ENCODE measurements at places on chromosomes 7 and 10.

DNA sequence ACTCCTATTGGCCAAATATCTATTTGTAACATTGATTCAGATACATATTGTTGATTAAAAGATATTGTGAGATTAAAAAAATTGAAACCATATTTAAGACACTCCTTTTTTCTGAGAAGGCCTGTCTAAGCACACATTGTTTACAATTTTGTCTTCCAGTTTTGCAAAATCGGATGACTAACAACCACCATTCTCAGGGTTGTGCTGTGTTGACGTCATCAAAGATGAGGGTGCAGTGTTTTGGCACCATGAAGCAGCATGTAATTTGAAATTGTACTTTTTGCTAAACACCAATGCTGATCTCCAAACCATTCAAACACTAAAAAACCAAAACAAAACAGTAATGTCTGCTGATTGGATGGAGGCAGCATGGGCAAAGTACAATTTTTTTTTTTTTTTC lies 7.4 kb downstream of the CREB5 start:
- DNase-seq: no peak

DNA sequence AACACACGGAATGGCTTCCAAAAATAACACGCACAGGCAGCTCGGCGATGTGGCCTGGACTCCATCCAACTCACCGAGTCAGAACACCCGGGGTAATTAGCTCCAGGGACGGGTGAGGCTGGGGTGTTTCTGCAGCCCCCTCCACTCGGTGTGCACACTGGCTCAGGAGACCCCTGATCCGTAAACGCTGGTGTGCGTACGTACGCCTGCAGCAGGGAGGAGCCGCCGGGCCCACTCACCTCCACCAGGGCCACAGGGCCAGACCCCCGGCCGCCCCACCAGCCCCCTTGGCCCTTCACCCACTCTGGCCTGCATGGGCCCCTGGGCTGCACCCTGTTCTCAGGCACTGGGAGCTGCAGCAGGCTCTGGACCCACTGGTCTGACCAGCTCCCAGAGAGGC lies 22.4 kb upstream of the UTF1 start:
- no peak for DNase-seq

GRCh38 chr10:110244550-110244949 lies 37.1 kb downstream of the MXI1 start:
- no peak for DNase-seq

DNA sequence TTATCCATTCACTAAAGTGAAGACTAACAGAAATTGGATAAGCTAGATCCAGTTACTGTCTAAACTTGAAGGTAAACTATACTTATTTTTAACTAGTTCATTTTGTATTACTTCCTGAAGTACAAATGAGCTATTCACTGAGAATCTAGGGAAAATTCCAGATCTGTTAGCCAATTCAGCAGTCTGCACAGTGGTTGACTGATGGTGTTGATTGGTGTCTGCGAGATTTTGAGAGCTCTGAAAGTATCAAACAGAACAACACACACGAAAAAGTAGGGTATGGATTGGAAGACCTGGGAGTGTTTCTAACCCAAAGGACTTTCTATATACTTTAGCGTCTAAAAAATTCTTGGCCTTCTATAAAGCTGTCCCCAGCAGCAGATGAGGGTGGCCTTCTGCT lies 33.6 kb upstream of the AGR2 start:
- no peak for DNase-seq

GRCh38 chr10:97643441-97643985 lies 3.0 kb downstream of the PI4K2A start:
- no peak for DNase-seq

- DNase-seq: no peak
Observed at GRCh38 chr7:151725844-151726651, 150.9 kb downstream of the PRKAG2 start.

- DNase-seq: no peak
Observed at GRCh38 chr7:138565451-138566114, 105.5 kb downstream of the TRIM24 start.

DNA sequence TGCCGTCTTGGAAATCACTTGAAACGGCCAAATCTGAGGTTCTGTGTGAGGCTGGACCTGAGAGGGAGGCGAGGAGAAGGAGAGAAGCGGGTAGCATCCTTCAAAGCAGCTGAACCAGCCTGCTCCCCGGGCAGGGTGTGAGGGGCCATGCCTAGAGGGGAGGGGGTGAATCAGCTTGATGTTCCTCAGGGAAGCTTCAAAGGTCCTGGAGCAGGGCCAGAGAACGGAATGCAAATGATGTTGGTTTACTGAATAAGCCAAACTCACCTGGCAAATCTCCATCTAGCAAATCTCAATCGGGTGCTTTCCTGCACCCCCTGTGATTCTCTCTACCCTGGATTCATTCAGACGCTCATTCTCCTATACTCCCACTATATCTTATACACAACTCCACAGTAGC lies 226.9 kb downstream of the WDR11 start:
- no peak for DNase-seq

- DNase-seq: no peak
Observed at GRCh38 chr10:112302335-112302734, 19.1 kb downstream of the TECTB start.

- no peak for DNase-seq
Observed at GRCh38 chr10:98047009-98047741, 16.8 kb upstream of the CRTAC1 start.

DNA sequence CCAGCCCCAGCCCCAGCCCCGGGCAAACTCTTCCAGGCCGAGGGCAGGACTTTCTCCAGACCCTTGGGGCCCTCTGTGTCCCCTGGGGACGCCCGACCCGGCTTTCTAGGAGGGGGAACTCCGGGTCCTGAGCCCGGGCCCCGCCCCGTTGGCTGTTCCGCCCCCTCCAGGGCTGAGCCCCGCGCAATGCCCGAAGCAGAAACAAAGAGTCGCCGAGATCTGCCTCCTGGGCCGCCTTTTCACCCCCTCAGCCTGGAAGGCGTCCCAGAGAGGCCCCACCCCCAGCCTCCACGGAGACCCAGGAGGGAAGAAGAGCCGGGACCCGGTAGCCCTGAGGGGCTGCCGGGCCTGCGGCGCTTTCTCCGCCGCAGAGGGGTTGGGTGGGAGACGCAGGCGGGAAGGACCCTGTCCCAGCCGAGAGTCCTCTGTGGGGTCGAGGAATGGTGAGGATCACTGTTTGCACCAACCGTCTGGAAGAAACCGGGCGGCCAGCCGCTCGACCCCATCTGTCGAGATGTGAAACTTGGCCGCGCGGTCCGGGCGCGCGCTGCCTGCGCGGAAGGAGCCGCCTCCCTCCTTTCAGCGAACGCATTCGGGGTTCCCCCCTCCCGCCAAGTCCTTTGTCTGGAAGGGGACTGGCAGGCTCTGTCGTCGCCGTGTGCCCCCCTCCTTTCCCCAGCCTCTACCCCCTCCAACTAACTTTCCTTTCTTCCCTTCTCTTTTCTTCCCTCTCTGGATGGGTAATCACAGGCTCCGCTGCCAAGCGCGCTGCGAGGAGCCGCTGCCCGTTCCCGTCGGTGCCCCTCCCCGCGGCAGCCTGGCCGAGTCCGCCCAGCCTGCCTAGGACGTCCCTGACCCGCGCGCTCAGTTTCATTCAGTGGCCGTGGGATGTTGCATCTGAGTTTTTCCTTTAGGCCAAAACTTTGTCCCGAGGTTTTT lies 10.2 kb downstream of the EN2 start:
- no peak for DNase-seq

GRCh38 chr7:80869821-80870751 lies 48.8 kb downstream of the SEMA3C start:
- no peak for DNase-seq
